ENCODE measurements at places on chromosomes 7 and 10.
A peak's percentile ranks its signal among the peaks of the same experiment; 100 is the strongest.

GRCh38 chr10:50972591-50972990, 87.2 kb upstream of the A1CF start:
- DNase-seq: no peak

DNA sequence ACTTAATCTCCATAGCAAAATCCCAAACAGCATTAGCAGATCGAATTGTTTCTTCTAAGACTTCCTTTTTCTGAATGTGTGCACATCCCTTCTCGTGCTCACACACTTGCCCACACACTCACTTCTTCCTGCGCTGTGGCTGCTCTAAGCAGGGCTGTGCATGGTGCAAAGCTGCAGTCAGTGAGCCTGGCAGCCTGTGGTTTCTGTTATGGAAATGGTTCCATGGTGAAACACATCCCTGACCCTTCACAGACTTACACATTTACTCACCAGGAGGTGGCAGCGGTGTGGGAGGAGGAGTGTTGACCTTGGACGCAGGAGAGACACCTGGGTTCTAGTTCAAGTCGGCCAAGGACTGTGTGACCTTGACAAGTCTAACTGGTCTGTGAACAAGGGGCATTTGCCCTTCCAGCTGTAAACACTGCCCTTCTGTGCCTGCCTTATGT, 24.9 kb downstream of the MTURN start:
- no peak for DNase-seq

GRCh38 chr7:351681-352480, 61.9 kb downstream of the FOXL3 start:
- peak; percentile 34 for DNase-seq

DNA sequence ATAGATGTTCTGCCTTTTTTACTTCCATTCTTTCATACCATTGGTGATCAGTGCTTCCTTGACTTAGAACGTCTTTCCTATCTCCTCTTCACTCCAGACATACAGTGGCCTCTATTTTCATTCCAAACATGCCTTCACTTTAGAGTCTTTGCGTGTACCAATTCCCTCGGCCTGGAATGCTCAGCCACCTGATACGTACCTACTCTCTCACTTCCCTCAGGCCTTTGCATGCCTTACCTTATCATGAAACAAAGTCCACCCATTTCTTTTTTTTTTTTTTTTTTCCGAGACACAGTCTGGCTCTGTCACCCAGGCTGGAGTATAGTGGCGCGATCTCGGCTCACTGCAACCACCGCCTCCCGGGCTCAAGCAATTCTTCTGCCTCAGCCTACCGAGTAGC, 2.2 kb upstream of the CCNJ start:
- no peak for DNase-seq

Data from activated CD4-positive, CD25-positive, alpha-beta regulatory T cell (primary cell).